Stimulated activated CD8-positive, alpha-beta memory T cell treated with anti-CD3 and anti-CD28 coated beads, Interleukin-15, amount 100 ng/mL, for 4 hours (primary cell): ENCODE measurements at places on chromosomes 2 and 18.

DNA sequence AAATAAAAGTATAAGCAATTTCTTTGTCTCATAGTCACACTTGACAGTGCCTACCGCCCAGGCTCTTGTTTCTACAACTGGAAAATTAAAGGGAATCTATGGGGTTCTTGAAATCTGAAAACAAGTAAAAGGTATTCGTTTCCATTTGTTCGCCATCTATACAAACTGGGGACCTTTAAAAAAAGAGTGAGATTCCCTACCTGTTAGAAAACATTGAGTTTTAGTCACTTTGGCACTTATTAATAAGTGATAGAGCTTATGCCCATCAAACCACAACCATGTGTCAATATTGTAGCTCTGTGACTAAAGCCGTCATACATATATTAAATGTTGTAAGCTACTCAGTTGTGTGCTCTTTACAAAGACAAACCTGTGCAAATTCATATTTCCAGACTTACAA lies 13.2 kb downstream of the FN1 start:
- no peak for DNase-seq

DNA sequence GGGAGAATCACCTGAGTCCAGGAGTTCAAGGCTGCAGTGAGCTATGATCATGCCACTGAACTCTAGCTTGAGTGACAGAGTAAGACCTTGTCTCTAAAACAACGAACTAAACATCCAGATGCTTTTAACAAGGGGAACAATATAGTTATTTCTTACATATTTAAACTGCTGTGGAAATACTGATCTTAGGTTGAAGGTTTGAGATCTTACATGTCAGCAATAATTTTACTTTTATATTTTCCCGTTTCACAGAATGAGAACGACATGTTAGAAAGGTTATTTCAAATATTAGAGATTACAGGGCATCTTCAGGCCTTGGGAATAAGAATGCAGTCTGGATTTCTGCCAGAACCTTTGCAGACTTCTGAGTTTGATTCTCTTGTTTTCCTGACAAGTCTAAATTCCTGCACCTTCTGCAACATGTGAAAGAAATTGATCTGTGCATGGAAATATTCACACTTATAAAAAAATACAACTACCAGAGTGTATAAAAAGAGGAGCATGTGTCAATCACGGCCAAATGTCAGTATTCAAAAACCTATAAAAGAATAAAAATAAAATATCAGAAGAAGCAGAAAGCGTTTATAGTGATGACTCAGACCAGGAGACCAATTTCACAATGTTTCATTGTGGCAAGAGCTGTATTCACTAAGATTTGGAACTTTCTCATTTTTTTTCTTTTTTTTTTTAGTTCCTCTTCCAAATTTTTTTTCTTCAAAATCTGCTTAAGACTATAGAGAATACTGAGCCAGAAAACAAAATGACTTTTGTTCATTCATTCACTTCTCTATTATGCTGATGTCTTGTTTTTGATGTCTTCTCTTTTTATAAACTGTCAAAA lies 29.6 kb downstream of the COLEC12 start:
- DNase-seq: no peak

DNA sequence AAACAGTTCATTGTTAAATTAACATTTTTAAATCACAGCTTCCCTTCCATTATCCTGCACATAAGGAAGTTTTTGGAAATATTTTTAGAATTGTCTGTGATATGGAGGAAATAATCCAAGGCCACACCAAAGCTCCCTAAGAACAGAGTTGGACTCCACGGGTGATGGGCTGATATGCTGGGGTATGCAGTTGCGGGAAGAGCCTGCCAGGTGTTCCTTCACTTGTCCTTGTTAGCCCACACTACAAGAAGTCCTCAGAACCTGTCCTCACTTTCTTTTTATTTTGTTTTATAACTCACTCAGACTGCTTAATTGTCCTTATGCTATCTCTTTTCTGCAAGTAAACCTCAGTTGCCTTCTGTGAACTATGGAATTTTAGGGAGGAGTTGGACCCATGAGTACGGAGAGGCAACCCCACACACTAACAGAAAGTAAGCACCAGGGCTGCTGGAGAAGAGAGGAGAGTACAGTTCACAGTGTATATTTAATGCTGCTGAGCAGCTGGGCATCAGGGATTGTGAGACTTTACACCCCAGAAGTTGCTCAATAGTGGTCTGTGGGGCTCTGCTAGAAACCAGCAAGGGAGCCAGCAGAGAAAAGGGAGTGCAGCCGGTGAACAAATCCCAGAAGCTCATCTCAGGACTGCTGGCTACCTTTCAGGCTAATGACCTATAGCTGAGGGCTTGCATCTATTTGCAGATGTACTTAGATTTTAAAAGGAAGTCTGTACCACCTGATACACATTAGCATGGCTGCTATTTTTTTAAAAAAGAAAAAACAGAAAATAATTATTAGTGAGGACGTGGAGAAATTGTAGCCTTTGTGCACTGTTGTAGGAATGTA lies 280.1 kb upstream of the STON1 start:
- DNase-seq: no peak

DNA sequence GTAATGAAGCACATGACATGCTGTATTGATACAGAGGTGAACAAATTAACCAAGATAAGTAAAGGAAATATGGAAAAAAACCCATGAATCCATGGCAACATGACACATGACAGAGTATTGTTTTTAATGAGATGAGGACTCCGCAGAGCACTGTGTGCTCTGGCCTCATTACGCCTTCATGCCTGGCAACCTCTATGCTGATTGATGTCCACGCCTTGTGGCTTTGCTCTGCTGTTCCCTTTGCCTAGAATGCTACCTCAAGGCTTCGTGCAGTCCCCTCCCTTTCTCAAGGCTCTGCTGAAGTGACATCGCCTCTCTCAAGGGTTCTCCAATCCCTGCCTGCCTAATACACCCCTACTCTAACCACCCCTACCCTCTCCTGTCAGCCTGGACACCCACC lies 8.4 kb downstream of the SIGLEC15 start:
- no peak for DNase-seq

- DNase-seq: no peak
These were observed 87.4 kb downstream of the INO80D start for GRCh38 chr2:205998583-205998982.

DNA sequence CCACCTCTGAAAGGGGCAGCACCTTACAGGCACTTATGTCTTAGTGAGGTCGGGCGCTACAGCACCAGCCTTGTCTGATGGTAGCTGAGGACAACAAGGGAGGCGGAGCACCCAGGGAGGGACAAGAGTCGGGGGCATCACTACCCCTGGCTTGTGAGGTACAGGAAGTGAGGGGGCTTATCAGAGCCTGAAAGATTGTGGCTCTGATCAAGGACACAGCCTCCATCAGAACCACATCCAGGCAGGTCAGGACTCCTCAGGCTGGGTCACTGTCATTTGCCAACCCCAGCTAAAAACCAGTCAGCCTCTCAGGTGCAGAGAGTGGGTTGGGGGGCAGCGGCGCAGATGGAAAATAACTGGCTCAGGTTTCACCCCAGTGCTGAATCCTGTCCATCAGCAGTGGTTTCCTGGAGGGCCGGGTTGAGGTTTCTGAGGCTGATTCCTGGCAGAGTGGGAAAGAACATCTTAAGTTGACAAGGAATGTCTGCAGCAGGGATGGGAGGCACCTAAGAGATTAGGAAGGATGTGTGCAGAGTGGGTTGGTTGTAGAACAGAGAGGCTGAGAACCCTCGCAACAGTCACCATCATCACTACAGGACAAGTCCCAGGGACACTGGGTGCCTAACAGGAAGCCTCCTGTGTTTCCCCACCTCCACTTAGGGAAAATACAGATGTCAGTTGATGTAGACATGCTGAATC lies 45.3 kb downstream of the FBLN7 start:
- DNase-seq: no peak

- no peak for DNase-seq
These were observed 583 bp downstream of the NEMP2 start for GRCh38 chr2:190533968-190534309.

GRCh38 chr2:959457-959856 lies 8.8 kb downstream of the SNTG2 start:
- DNase-seq: no peak

DNA sequence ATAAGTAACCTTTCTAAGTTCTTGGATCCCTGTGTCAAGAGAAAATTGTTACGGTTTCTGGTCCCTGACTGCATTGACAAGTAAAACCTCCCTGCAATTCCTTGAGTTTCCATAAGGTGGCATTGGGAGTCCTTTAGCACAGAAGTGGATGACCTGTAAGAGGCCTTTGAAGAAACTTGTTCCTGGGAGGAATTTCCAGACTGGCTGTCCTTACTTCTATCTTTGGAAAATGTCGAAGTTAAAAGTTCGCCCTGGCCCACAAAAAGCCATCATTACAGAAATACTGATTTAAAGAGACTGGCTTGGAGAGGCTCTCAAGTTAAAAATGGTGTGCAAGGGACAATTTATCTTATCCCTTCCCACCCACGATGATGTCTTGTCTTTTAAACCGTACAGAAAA lies 218.4 kb downstream of the CDH20 start:
- DNase-seq: no peak

DNA sequence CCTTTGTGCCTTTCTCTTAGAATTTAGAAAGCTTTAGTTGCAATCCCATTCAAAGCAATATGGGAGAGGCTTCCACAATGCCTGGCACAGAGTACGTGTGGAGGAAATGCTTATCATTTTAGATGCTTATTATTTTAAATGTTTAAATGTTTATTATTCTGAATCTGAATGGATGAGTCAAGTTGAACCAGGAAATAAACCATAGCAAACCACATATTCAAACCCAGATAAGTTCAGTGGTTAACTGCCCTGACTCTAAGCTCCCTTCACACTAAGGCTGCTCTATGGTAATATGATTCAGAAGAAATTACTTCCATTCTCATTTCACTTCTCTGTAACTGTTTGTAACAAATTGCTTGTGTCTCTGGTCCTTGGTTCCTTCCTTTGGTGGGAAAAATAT lies 5.2 kb upstream of the PPP4R1 start:
- no peak for DNase-seq

DNA sequence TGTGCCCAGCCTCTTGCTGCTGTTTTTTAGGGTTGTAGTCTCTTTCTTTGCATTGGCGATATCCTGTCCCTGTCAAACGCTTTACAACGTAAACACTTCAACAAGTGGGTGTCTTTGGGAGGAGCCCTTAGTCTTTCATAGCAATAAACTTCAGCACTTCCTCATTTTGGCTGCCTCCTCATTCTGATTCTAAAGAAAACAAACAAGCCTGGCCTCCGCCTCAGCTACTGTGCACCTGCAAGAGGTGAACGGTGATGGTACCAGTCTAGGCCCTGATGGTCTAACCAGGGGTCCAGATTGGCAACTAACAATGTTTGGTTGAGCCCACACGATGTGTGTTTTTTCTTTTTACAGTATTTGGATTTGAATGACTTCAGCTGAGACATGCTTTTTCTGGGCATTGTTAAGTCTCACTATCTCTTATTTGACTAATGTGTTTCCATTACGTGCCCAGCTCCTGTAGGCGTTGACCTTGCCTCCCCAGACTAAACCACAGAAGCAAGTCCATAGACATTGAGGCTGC lies 53.2 kb upstream of the CUL3 start:
- DNase-seq: no peak

DNA sequence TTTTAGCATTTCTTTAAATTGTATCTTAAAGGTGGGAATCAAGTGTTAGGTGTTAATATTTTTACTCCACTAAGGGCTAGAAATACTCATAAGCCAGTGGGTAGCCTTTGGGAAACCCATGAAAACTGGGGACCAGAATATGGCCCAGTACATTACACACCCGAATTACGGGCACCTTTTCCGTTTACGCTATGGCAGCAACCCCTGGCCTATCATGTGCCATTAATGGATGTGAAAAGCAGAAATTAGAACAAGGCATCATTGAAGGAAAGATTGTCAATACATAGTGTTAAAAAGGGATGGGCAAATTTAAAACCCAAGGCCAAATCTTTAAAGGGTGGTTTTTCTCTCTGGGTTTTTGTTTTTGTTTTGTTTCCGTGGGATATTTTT lies 781 bp downstream of the FARP2 start:
- DNase-seq: no peak

DNA sequence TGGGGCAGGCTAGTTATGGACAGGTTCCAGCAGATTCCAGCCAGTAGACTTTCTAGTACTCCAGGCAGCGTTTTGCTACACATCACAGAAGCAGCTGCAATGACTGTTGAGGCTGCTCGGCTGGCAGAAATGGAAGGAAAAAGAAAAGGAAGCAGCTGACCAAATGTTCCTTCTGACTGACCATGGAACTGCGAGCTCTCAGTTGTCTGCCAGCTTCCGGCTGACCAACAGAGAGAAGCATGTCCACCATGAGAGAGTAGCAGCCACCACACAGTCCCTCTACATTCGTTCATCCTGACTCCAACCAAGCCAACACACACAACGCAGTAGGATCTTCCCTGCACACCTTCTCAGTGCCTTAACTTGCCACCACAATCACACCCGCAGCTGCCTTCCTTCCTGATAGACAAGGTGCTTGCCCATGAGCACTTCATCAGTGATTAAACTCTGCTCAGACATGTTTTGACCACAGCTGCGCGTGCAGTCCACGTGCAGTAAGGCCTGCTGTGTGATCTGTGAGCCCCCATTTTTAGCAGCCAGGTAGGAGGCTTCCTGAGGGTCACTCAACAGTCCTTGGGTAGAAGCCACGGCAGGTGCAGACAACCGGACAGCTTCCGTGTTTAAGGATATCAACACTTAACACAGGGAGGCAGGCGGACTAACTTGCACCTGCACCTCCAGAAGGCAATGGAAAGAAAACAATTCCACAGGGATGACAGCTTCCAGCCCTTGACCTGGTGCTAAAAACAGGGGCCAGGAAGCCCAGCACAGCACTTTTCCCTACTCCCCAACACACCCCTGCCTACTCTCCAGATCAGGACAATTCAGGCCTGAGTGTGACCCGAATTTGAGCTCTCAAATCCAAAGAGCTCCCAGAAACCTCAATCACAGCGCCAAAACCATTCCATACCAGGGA lies 996 bp downstream of the TGFBRAP1 start:
- no peak for DNase-seq

GRCh38 chr2:168003876-168004275 lies 243.5 kb downstream of the STK39 start:
- DNase-seq: no peak

DNA sequence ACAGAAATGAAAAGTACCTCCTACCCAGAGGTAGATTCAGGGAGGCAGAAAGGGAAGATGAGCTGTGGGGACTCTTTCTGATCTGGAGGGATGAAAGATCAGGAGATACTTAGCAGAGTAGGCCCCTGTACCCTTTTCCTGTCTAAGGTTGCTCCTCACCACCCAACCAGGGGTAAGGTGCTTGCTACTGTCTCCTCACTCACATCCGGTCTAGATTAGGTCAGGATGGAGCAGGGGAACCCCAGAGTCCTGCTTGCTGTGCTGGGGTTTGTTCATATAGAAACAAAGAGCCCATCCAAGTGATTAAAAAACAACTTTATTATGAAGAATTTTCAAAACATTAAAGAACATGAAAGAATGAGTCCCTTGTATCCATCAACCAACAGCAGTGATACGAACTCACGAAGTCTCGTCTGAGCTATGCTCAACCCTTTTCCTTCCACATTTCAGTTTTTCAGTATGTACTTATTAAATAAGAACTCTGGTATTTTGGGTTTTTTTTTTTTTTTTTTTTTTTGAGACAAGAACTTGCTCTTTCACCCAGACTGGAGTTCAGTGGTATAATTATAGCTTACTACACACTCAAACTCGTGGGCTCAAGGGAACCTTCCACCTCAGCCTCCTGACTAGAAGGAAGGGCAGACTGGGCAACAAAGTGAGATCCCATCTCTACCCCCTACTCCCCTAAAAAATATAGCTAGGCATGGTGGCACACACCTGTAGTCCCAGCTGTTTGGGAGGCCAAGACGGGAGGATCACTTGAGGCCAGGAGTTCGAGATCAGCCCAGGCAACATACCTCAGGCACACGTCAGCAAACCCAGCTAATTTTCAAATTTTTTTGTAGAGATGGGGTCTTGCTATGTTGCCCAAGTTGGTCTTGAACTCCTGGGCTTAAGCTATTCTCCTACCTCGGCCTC lies 28.5 kb upstream of the MCFD2 start:
- peak; percentile 30 for DNase-seq
